Glomerular endothelial cell (primary cell): ENCODE measurements at places on chromosomes 16 and 17. TPM values are rescaled to one million over a fixed set of nuclear protein-coding genes. Genes with fewer than 3 reads are reported as not detected.
A peak's percentile ranks its signal among the peaks of the same experiment; 100 is the strongest.

DNA sequence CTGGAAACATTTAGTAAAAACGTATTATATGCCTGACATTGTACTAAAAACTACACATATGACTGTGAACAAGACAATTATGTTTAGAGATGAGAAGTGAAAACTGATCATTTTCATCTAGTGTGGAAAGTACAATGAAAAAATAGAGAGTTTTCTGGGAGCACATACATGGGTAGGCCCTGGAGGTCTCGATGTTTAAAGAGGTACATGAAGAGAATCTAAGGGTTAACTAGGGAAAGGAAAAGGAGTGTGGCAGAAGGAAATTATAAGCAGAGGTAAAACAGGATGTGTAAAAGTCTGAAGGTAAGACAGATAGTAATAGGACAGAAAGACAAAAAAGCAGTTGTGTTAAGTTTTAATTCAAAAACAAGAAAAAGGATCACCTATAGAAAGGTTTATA lies 113.7 kb downstream of the USP32 start:
- no peak for DNase-seq

DNA sequence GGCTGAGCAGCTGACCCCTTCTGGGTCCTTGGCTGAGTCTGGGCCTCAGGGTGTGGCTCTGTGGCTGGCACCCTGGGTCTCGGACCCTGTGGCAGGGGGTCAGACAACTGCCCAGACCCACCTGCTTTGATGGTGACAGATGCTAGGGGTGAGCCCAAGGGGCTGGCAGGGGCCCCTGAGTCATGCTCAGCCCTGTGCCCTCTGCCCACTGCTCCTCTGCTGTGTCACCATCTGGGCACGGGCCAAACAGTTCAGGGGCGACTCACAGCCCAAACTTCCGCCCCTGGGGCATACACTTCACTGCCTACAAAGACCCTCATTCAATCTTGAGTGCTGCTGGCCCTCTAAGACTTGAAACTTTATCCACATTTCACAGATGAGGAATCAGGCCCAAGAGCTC lies 5.7 kb downstream of the ADGRG1 start:
- no peak for DNase-seq

- DNase-seq, result no peak
Measured at GRCh38 chr17:29433541-29433940, 43.4 kb downstream of the TAOK1 start.

Gene AIPL1
- total RNA-seq, result not detected in 2 replicates

Gene TANGO6
- 6.3 and 8.9 TPM in 2 replicates for total RNA-seq

Gene HOXB4
- total RNA-seq, result 7.9 and 10.3 TPM in 2 replicates

Gene RAB37
- total RNA-seq, result 0.87 TPM in 1 of 2 replicates, not detected in the other

- no peak for DNase-seq
Measured at GRCh38 chr17:59558953-59559352, 6.5 kb upstream of the DHX40 start.

GRCh38 chr16:83005653-83006160 lies 378.9 kb downstream of the CDH13 start:
- no peak for DNase-seq

- DNase-seq, result no peak
Measured at GRCh38 chr16:74997042-74997491, 1.8 kb upstream of the ZNRF1 start.

GRCh38 chr17:42422958-42423712 lies at the start of gene CAVIN1:
TSS of gene CAVIN1 (minus strand) at chr17:42423256. CDS start at chr17:42423097, 159 bp downstream.
- no peak for DNase-seq

GRCh38 chr16:58495521-58496331 lies 4.2 kb upstream of the NDRG4 start:
- no peak for DNase-seq

- no peak for DNase-seq
Measured at GRCh38 chr16:82252582-82252981, 82.6 kb upstream of the MPHOSPH6 start.

Gene TRIM47
- total RNA-seq, result 90.3 and 98.8 TPM in 2 replicates

DNA sequence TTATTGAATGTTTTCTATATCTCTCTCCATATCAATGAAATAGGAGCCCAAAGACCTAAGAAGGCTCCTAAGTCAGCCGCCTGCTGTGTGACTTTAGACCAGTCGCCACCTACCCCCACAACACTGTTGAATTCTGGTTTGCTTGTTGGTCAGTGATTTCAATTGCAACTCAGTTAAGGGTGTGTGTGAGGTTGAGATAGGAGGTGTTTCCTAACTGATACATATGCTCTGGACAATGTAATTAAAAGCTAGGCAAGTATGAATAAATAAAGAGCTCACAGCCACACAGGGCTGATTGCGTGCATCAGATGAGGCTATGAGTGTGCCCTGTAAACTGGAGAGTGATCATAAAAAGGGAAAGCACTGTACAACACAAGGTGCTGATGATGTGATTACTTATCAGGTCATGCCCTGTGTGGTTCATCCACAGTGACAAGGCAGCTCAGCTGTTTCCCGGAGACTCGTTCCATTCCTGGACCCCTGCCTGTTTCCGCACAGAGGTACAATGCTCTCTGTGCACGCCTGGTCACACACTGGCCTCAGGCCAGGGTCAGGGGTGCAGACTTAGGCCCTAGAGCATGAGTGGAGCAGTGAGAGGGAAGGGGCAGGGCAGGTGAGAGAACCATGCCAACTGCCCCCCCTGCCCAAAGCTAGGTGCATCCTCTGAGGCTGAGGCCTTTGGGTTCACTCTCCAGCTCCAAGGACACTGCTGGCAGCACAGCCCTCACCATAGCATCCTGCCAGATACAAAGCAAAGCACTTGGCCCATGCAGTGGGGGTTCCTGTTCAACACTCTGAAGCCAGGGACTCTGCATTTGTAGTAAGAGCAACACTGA lies 3.3 kb upstream of the KRT35 start:
- DNase-seq, result no peak

Gene PERCC1
- total RNA-seq, result not detected in 2 replicates

Gene ZNF771
- 19.0 and 19.8 TPM in 2 replicates for total RNA-seq

Gene PYDC1
- total RNA-seq, result not detected in 2 replicates

Gene GPR179
- total RNA-seq, result not detected in 2 replicates

- DNase-seq, result no peak
Measured at GRCh38 chr17:80664217-80664790, 119.7 kb downstream of the RPTOR start.

GRCh38 chr16:70703041-70703834 lies 17.4 kb upstream of the MTSS2 start:
- DNase-seq, result no peak

Gene CPPED1
- 38.6 and 46.6 TPM in 2 replicates for total RNA-seq

GRCh38 chr17:34254651-34255380 lies at the start of gene CCL2:
TSS of gene CCL2 (plus strand) at chr17:34255285. CDS start at chr17:34255350, 65 bp downstream.
- no peak for DNase-seq

Gene TBC1D3E
- total RNA-seq, result not detected in 2 replicates

- DNase-seq, result no peak
Measured at GRCh38 chr17:66579556-66579955, 255.4 kb upstream of the CACNG5 start.

Gene NOS2
- total RNA-seq, result 0.18 and 0.44 TPM in 2 replicates

- no peak for DNase-seq
Measured at GRCh38 chr17:17141860-17142552, 64.1 kb downstream of the PLD6 start.

- no peak for DNase-seq
Measured at GRCh38 chr16:4414187-4414917, 2.0 kb downstream of the CORO7 start.

- DNase-seq, result no peak
Measured at GRCh38 chr17:68298601-68299000, 7.3 kb downstream of the ARSG start.

Gene RAPGEFL1
- total RNA-seq, result 2.0 and 4.6 TPM in 2 replicates

GRCh38 chr17:79671085-79671694 lies 59.6 kb upstream of the ENPP7 start:
- DNase-seq, result no peak

- DNase-seq, result no peak
Measured at GRCh38 chr17:29162082-29162908, 17.9 kb downstream of the MYO18A start.

- DNase-seq, result no peak
Measured at GRCh38 chr17:38463451-38463858, 35.2 kb downstream of the ARHGAP23 start.

DNA sequence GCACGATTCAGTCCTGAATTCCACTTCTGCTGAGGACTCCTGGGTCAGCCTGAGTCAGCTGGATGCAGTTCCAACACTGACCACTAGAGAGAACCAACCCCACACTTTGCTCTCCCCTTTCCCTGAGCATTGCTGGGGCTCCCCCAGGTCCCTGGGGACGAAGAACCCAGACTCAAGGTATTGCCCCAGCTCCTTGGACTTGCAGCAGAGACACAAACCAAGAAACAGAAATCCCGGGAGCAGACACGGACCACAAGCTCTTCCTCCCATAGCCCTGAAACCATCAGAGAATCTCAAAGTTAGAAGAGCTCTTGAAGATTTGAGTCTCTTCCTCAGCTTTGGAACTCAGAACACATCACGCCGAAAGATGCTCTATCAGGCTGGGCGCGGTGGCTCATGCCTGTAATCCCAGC lies 678 bp upstream of the GH1 start:
- peak; percentile 37 for DNase-seq

DNA sequence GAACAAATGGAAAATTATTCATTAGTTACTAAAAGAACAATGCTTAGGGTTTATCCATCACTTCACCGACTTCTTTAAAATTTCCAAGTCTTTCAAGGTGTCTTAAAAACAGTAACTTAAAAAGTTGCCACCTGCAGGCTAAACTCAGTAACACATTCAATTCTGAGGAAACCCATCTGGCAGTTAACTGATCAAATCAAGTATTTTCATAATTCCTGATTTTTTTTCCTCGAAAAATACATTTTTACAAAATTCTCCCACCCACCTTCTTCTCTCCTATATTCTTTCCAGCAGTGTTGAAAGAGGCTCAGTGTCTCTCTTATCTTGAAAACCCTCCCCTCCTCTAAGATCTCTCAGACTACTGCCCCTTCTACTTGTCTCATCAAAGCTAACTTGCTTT lies 29.9 kb downstream of the PARN start:
- DNase-seq, result peak; percentile 18

Gene ZBTB4
- 41.8 and 43.9 TPM in 2 replicates for total RNA-seq

- DNase-seq, result no peak
Measured at GRCh38 chr17:8966926-8967325, 1.4 kb upstream of the PIK3R5 start.

GRCh38 chr16:89921702-89922476 lies 1.3 kb upstream of the TUBB3 start:
- DNase-seq, result peak; percentile 41

- DNase-seq, result peak; percentile 34
Measured at GRCh38 chr17:32111141-32111771, 31.0 kb upstream of the RHOT1 start.

Gene SEPTIN12
- total RNA-seq, result not detected in 2 replicates

Gene ACAP1
- total RNA-seq, result 53.1 TPM in 1 of 2 replicates, not detected in the other

GRCh38 chr16:70381604-70382342 lies 35.1 kb downstream of the DDX19A start:
- no peak for DNase-seq

GRCh38 chr17:79189305-79189704 lies 114.7 kb downstream of the ENGASE start:
- DNase-seq, result no peak

DNA sequence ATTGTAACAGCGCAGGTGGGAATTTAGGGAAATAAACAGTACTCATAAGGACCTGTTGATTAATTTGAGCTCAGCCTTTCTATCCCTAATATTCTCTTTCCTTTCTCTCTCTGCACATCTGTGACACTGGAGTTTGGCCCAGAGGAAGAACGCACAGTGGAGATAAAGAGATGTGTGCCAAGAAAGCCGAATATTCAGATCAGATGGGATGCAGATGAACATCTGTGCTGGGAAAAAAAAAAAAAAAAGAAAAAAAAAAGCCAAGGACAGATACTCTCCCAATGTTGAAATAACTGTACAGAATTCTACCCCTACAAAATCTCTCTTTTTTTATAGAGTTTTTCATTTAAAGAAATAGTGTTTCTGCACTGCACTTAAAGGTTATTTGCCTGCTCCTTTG lies 485.4 kb downstream of the KCNJ2 start:
- no peak for DNase-seq

Gene CYGB
- total RNA-seq, result 7.0 TPM in 2 replicates

GRCh38 chr16:86942151-86943051 lies 364.1 kb downstream of the FOXL1 start:
- DNase-seq, result no peak
